ENCODE measurements at places on chromosomes 13 and 19. TPM values are rescaled to one million over a fixed set of nuclear protein-coding genes. Genes with fewer than 3 reads are reported as not detected.
A peak's percentile ranks its signal among the peaks of the same experiment; 100 is the strongest.

GRCh38 chr19:55080968-55081769 lies 5.5 kb downstream of the EPS8L1 start:
- no peak for DNase-seq

DNA sequence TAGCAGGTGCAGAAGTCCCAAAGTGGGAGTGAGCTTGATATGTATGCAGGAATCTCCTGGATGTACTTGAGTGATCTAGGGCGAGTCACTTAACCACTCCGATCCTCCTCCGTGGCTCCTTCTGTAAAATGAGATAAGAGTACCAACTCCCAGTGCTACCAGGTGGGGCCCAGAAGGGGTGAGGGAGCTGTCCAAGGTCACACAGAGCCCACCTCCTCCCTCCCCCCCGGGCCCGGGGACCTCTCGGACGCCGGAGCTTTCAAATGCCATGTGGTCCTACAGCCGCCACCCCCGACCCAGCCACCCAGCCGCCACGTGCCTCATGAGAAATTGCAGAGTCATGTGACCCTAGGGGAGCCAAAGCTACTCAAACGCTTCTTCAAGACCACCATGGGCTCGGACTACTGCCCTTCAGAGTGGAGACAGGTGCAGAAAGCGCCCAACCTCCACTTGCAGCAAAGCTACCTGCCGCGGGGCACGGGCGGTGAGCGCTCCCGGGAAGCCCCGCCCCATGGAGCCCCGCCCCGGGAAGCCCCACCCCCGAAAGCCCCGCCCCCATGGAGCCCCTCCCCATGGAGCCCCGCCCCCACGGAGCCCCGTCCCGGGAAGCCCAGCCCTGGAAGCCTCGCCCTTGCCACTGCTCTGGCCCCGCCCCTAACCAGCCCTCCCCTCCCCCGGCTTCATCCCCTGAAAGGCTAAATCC lies 10.1 kb upstream of the ZNF358 start:
- DNase-seq: no peak

DNA sequence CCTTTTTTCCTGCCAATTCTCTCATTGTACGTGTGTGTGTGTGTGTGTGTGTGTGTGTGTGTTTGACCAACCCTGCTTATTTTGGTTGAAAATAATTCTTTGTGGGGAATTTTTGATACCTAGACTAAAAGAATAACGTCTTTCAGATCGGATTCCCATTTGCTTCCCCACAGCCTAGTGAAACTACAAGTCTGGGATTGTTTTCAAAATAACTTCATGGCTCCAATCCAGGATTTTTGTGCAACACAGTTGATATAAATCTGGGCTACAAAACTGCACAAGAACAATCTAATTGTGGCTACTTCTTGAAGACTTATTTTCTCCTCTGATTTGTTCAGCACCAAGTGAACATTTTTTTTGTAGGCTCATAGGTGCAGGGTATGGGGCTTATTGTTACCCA lies 332.8 kb upstream of the MIR17HG start:
- no peak for DNase-seq

- DNase-seq: no peak
Observed at GRCh38 chr19:1844513-1845124, 3.7 kb downstream of the REXO1 start.

- DNase-seq: no peak
Observed at GRCh38 chr13:52739468-52740071, at the start of gene CNMD. Gene CNMD, minus strand, starts transcription at chr13:52739820. Its CDS starts 119 bp downstream, at chr13:52739701.

Gene PCDH20
- total RNA-seq: 0.10 TPM

Gene ANO8
- 16.2 TPM for total RNA-seq

GRCh38 chr19:6214881-6215541 lies 64.8 kb downstream of the MLLT1 start:
- no peak for DNase-seq

DNA sequence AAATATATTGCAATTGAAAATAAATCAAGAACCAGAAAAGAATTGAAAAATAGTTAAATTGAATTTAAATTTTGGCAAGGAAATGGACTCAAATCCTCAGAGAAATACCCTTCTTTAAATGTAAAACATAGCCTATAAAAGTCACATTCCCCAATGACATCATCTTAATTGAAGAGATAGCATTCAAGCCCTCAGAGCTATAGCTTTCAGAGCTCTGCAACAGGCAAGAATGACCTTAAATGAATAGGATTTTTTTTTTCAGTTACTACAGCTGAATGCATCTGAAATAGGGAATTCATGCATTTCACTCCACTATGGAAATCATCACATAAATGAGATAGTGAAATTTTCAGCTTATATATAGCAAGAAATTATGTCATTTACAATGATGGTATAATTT lies 1049.0 kb downstream of the OLFM4 start:
- no peak for DNase-seq

GRCh38 chr19:8552810-8553209 lies 24.4 kb downstream of the MYO1F start:
- DNase-seq: no peak

- no peak for DNase-seq
Observed at GRCh38 chr19:58416604-58417003, 8.2 kb downstream of the ZNF584 start.

DNA sequence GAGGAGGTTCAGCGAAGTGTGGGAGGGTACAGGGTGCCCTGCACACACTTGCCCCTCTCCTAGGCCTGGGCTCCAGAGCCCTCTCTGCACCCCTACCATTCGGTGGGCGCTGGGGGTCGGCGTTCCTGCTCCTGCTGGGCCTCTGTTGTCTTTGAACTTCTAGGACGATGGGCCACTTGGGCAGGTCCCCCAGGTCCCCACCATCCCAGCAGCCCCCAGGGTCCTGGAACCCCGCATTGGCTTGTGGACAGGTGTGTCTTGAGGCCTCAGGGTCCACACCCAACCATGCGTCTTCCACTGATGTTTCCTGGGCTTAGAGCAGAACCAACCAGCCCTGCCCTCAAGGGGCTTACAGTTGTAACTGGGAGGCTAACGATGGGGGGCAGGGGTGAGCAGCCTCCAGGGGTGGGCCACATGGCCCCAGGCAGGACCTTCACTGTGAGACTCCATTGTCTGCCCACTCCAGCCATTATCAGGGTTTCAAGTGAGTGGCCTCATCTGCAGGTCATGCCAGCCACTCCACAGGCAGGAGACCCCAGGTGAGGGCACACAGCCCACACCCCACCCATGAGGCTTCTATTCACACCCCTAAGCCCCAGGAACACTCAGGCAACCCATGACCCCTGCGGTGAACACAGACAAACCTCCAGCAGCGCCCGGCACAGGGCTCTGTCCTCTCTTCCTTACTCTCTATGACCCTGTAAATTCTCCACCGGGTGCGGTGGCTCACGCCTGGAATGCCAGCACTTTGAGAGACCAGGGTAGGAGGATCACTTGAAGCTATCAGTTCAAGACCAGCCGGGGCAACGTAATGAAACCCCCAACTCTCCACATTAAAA lies 2.0 kb upstream of the KLF16 start:
- no peak for DNase-seq

- no peak for DNase-seq
Observed at GRCh38 chr13:99687723-99688397, 186.6 kb downstream of the TM9SF2 start.

Gene KCNC3
- 1.6 TPM for total RNA-seq

Gene FOXA3
- total RNA-seq: not detected

DNA sequence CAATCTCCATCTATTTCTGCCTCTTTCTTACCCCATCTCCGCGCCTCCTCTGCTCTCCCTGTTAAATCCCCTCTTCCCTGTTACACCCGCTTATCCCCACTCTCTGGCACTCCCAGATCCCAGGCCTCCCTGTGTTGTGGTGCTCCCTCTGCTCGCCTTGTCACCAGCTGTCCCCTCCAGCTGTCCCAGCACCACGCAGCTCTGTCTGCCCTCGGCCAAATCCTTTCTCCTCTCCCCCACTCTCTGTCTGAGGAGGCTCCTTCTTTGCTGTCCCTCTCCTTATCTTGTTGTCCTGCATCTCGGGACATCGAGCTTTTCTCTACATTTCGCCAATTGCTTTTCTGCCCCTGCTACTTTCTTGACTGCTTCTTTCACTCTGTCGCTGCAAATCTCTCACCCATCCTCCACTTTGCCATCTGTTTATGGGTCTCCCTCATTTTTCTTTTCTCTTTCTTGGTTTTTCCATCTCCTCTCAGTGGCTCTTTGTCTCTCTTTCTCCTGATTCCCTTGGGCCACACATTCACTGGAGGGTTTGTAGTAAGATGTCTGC lies 941 bp downstream of the ZNF160 start:
- no peak for DNase-seq

DNA sequence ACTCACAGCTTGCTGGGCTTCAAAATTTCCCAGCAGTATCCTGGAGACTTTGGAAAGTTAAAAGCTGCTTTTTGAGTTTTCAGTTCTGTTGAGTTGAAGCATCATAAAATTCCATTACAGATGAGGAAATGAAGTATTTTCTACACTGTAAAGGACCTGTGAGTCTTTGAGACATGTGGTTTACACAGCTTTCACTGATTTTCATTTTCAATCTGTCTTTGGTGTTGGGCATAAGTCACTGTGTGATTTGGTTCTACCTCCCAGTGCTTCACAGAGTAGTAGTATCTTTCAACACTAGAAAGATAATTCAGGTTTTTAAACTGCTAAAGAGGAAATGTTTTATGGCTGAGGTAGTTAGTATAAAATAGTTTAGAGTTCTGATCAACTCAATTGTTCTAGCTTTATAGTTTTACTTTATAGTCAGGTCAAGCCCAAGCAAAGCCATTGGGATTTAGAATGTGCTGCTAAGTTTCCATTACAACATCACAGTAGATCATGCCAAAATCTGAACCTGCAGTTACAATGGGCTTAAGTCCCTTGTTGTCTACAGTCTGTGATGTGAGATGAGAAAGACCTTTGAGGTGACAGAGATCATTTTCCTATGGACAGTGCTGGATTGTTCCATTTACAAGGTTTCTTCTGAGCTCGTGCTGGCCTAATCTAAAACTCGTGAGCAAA lies 161.6 kb downstream of the FLT1 start:
- no peak for DNase-seq

GRCh38 chr13:30376426-30377311 lies 45.6 kb upstream of the UBE2L5 start:
- DNase-seq: peak; percentile 47

- DNase-seq: no peak
Observed at GRCh38 chr13:60379837-60380565, 17.0 kb upstream of the TDRD3 start.

Gene SLC7A1
- 31.9 TPM for total RNA-seq

Gene MISP3
- total RNA-seq: 1.7 TPM

Gene TEX101
- not detected for total RNA-seq

GRCh38 chr19:18366021-18366435 lies 19.9 kb upstream of the GDF15 start:
- no peak for DNase-seq

GRCh38 chr19:47379381-47379938 lies 30.3 kb downstream of the DHX34 start:
- no peak for DNase-seq

Gene ARL11
- total RNA-seq: 2.6 TPM

Gene KLK5
- total RNA-seq: not detected

DNA sequence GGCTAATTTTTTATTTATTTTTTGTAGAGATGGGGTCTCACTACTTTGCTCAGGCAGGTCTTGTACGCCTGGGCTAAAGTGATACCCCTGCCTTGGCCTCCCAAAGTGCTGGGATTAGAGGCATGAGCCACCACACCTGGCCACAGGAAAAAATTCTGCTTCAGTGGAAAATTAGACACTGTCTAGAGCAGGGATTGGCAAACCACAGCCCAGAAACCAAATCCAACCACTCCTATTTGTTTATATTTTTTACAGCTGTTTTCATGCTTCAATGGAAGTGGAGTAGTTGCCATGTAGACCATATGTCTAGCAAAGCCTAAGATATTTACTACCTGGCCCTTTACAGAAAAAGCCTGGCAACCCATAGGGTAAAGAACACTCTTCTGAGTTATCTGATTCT lies 123.7 kb upstream of the MRI1 start:
- no peak for DNase-seq

DNA sequence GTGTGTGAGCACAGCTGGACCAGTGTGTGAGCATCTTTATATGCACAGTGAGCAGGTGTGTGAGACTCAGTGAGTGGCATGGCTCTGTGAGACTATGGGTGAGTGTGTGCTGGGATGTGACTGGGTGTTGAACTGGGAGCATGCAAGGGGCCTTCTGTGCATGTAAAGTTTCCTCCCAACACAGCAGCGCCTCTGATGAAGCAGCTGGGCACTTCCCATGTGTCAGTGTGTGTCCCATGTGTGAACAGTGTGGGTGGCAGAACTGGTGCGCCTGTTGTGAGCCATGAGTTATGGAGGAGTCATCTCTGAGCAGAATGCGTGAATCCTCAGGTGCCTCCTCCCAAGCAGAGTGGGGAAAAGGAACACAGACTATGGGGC lies 24.1 kb downstream of the LGALS16 start:
- no peak for DNase-seq

DNA sequence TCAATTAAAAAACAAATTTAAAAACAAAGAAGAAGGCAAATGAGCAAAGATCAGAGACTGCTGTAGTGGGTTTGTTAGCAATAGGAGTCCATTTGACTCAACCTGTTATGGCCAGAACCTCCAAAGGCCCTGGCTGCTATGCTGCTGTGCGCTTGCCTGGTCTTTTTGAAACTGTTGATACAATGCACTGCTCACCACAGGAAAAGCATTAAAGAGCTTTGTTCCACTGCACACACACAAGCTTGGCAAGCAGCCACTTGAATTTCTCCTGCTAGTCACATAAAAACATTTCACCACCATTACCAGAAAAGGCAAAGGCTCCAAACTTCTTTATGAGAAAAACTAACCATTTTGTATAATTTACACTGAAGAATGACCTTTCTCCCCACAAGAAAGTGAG lies 132.2 kb downstream of the FREM2 start:
- no peak for DNase-seq

DNA sequence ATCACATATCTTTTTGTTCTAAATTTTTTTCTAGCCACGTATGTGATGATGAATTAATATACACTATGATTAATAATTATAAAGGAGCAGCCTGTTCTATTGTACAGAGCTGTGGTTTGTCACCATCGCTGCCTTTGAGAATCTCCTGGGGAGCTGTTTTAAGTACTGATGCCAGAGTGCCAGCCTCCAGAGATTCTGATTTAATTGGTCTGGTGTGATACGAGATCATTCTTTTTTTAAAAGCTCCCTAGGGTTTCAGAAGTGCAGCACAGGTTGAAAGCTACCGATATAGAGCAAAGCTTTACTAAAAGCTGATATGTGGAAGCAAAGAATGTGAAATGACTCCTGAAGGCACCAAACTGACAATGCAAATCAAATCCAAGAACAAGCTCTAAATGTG lies 314.7 kb downstream of the ITGBL1 start:
- no peak for DNase-seq

DNA sequence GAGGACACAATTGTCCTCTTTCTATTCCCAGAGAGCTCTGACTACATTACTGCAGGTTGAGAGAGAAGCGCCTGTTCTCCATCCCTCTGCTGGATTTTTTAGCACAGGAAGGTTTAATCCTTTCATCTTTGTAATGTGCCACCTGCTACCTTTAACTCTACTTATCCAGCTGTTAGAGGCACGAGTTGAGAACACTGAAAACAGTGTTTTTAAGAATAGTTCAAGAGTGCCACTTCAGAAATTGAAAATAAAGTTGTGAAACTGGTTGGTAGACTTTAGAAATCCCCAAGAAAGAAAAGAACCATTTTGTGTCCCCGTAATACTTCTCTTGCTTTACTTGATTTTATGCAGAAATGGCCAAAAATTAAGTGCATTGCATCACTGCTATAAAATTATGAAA lies 20.6 kb downstream of the FREM2 start:
- DNase-seq: no peak

Measured in mesenteric fat pad (tissue), 1 donor.